CD4-positive, alpha-beta memory T cell (primary cell): ENCODE measurements at places on chromosomes 12 and 14. TPM values are rescaled to one million over a fixed set of nuclear protein-coding genes. Genes with fewer than 3 reads are reported as not detected.

- peak; percentile 39 for DNase-seq
These were observed at the start of gene DTX3 for GRCh38 chr12:57604454-57604991. Gene DTX3 (plus strand): TSS chr12:57604824. CDS start chr12:57606518, 1,694 bp downstream.

DNA sequence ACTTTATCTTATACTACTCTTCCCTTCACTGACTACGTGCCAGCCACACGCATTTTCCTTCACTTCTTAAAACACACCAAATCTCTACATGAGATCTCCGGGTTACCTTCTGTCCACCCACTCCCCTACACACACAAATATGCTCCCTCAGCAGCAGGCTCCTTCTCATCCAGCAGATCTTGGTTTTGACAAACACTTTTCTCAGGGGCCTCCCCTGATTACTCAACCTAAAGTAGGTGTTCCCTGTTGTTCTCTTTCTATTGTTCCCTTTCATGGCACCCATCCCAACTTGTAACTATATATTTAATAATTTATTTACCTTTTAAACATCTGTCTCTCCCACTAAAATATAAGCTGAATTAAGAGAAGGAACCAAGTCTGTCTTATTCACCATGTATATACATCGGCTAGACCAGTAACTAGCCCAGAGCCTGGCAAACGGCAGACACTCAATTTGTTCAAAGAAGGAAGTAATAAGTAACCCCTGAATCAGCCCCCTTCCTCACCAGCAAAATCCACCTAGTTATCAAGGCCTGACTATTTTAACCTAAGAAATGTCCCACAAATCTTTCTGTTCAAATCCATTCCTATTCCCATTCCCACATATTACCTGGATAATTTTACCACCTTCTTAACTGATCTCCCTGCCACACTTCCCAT is 2.7 kb downstream of the C2CD5 start:
- no peak for DNase-seq

The TRIP11 gene
- 68.0 TPM for total RNA-seq

DNA sequence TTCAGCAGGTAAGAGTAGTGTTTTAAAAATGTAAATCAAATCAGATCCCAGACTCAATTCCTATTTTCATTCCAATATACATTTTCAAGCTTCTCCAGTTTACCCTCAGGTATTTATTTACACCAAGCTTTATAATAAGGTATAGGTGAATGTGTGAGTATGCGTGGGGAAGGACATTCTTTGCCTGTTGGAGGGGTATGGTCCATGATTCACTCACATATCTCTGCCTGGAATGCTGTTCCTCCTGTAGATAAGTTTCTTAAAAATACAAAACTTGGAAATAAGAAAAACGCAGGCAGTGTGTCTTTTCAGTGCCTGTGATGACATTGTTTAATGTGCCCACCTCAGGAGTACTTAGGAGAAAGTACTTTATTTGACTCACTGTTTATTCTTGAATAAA is 118.6 kb downstream of the CCDC91 start:
- no peak for DNase-seq

DNA sequence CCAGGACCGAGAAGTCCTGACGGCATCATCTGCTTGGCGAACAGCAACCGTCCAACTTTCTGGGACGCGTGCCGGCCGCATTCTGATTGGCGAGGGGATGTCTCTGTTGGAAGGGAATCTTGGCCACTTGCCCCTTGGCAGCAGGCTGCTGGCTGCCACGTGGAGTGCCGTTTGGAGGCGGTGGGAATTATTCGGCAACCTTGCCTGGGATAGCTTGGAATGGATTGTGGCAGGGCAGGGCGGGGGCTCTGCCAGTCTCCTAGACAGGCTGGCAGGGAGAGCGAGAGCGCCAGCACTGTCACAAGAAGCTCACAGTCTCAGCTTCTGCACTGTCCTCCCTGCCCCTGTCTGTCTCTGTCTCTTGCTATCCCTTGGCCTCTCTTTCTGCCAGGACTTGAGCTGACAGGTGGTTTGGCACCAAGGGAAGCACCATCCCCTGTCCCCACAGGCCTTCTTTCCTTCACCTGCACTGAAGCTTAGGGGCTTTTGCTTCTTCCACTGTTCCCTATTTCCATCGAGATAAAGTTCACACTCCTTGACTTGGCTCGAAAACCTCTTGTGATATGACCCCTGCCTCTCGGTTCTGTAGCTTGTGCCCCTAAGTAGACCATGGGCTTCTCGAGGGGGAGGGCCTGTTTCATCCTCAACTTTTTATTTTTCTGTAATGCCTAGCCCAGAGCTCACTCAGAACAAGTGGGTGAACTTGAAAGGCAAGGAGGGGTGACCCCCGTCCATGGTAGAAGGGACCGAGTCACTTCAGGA is 201.9 kb downstream of the PHETA1 start:
- no peak for DNase-seq

The AMN gene
- total RNA-seq = 5.1 TPM

The IL22 gene
- not detected for total RNA-seq
